ENCODE measurements at places on chromosomes 4 and X. TPM values are rescaled to one million over a fixed set of nuclear protein-coding genes. Genes with fewer than 3 reads are reported as not detected.

Gene SUPT20HL1
- total RNA-seq, result not detected

Gene MAP9
- total RNA-seq, result 17.0 TPM

Gene GRIA2
- total RNA-seq, result 0.82 TPM

Gene FHDC1
- total RNA-seq, result 5.2 TPM

Gene TSPAN7
- 31.9 TPM for total RNA-seq

Gene C1QTNF7
- 19.2 TPM for total RNA-seq

Gene GAGE12F
- total RNA-seq, result not detected

Gene KDR
- total RNA-seq, result 67.2 TPM

Gene CXCL11
- total RNA-seq, result not detected

Gene SPANXD
- not detected for total RNA-seq

Gene CABS1
- total RNA-seq, result not detected

Gene TCEAL2
- 1.8 TPM for total RNA-seq
